ENCODE measurements at places on chromosomes 6 and 20.

DNA sequence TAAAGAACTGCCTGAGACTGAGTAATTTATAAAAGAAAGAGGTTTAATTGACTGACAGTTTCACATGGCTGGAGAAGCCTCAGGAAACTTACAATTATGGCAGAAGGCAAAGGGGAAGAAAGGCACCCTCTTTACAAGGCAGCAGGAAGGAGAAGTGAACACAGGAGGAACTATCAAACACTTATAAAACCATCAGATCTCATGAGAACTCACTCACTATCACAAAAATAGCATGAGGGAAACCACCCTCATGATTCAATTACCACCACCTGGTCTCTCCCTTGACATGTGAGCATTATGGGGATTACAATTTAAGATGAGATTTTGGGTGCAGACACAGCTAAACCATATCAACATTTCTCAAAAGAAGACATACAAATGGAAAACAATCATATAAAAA is 266.3 kb downstream of the EPM2A start:
- no peak for DNase-seq

GRCh38 chr6:127554435-127555006 is 22.5 kb upstream of the C6orf58 start:
- peak; percentile 8 for DNase-seq

DNA sequence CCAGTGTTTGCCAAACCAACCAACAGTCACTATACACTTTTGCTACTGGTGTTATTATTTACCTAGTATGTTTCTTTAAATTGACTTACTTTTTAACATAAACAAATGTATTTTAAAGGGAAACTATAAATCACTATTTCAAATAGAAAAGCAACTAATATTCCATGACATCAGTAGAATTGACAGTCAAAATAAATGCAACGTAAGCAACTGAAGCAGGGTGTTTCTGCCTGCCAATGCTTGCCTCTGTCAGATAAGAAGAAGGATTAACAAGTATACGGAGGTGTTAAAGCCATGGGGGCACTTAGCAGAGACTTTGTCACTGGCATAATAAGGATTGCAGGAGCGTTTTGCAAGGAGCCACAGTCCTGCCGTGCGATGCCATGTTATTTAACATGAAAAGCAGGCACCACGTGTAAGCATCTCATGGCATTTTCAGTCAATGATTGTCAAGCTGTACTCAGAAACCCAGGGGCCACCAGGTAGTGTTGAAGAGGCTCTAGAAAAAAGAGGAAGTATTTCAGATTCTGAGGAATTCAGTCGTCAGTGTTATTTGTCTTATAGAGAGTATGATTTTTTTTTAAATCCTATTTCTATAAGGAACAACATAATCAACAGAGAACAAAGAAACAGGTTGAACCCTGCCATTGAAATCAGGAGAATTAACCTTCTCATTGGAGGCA is 131.7 kb downstream of the BFSP1 start:
- no peak for DNase-seq

DNA sequence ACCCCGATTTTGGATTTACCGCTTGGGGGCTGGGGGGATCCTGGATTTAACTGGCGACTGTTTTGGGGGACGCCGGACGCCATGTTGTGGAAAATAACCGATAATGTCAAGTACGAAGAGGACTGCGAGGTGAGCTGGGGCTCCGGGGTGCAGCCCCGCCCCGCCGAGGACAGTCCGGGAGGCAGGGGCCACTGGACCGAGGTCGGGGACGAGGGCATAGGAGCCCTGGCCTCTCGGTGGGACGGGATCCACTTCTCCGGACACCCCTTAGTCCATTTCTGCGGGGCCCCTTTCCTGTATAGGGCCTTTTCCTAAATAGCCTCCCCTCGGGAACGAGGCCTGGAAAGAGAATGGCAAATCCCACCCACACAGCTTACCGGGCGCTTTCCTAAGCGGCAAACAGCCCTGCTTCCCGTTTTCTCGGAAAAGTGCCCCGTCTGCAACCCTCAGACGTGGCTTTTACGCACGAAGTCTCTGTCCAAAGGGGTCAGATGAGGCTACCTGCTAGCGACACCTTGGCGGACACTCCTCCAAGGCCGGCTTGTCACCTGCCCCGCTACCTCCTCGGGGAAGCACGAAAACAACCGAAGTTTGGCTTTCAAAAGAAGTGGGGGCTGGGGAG is 469 bp downstream of the TFAP2C start:
- no peak for DNase-seq

GRCh38 chr6:54074578-54075195 is 36.6 kb upstream of the MLIP start:
- DNase-seq: no peak

- DNase-seq: no peak
Observed at GRCh38 chr6:105210932-105211531, 31.2 kb upstream of the POPDC3 start.

DNA sequence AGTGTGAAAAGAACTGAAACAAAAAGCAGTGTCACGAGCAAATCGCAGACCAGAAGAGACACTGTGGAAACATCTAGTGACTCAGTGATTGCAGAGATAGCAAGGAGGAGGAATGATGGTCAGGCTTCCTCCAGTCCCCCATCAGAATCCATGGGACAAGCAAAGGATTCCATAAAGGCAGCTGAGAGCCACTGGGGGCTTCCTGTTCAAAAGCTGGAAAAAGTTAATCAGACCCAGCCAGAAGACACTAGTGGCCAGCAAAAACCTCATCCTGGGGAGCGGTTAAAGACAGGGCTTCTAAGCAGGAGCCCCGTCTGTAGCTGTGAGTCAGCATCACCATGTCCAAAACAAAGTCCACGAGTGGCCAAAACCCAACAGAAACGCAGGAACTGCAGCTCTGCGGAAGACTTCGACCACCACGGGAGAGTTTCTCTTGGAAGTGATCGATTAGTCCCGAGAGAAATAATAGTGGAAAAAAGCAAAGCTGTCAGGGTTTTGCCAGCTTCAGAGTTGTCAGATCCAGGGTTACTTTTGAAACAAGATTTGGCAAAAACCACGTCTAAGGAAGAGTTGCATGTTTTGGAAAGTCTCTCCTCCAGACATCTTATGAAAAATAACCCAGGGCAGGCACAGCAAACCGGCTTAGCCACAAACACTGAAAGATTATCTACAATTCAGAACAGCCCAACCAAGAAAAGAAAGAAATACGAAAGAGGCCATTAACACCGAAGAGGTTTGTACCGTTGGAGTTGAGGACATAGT is 51.0 kb downstream of the JAG1 start:
- DNase-seq: no peak

- no peak for DNase-seq
Observed at GRCh38 chr6:81734500-81735150, 17.9 kb downstream of the TENT5A start.

DNA sequence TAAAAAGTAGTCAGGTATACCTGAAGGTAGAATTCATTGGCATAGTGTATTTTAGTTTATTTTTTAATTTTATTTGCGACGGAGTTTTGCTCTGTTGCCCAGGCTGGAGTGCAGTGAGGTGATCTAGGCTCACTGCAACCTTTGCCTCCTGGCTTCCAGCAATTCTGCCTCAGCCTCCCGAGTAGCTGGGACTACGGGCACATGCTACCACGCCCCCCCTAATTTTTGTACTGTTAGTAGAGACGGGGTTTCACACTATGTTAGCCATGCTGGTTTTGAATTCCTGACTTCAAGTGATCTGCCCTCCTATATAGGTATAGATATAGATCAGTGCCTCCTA is 102.8 kb upstream of the PRSS16 start:
- DNase-seq: no peak

DNA sequence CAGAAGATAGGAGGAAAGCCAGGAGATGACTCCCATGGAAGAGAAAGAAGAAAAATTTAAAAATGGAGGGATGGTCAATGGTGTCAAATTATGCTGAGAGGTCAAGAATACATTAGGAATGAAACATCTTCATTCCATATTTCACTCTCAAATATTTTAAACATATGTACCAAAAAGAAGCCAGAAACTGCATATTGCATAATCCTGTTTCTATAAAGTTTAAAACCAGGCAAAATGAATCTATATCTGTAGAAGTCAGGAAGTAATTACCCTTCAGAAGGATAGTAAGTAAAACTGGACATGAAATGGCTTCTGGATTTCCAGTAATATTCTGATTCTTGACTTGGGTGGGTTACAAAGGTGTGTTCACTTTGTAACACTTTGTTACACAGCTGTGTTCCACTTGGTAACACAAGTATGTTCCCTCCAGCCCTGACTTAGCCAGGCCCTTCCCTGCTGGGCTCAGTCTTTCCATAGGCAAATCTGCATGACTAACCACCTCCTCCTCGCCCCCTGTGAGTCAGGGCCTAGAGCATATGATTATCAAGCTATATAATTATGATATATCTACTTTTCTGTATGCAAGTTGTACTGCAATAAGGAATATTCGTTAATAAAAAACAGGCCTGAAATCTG is 20.2 kb upstream of the C6orf141 start:
- no peak for DNase-seq

- DNase-seq: no peak
Observed at GRCh38 chr6:109014606-109015005, 80.0 kb downstream of the SESN1 start.

GRCh38 chr6:111764238-111765175 is 108.7 kb downstream of the FYN start:
- DNase-seq: no peak

DNA sequence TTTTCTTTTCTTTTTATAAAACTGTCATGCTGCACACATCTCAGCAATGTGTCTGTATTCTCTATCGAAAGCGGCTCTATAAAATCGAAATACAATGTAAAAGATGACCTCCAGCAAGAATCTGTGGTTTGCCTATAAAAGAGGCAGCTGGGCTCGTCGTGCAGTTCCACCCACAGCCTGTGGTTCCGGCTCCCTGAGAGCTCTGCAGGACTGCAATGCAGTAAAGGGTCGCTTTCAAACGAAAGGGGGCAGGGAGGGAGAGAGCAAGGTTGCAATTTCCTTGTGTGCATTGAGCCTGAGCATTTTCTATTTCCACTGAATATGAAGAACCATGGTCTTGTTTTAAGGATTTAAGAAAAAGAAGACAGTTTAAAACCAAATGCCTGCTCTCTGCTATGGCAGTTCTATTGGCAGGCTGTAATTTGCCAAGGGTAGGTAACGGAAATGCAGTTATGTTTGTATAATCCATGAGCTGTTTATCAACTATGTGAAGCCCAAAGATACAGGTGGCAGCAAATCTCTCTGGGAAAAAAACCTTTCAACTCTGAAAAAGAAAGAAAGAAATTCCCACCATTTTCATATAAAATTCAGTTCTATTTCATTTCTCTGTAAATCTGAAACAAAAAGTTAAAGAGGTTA is 236.5 kb downstream of the HACE1 start:
- no peak for DNase-seq

DNA sequence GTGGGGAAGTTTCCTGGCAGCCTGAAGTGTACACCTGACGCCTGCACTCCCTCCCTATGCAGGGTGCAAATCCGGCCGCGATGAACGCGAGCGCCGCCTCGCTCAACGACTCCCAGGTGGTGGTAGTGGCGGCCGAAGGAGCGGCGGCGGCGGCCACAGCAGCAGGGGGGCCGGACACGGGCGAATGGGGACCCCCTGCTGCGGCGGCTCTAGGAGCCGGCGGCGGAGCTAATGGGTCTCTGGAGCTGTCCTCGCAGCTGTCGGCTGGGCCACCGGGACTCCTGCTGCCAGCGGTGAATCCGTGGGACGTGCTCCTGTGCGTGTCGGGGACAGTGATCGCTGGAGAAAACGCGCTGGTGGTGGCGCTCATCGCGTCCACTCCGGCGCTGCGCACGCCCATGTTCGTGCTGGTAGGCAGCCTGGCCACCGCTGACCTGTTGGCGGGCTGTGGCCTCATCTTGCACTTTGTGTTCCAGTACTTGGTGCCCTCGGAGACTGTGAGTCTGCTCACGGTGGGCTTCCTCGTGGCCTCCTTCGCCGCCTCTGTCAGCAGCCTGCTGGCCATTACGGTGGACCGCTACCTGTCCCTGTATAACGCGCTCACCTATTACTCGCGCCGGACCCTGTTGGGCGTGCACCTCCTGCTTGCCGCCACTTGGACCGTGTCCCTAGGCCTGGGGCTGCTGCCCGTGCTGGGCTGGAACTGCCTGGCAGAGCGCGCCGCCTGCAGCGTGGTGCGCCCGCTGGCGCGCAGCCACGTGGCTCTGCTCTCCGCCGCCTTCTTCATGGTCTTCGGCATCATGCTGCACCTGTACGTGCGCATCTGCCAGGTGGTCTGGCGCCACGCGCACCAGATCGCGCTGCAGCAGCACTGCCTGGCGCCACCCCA is 1.2 kb downstream of the GPR6 start:
- DNase-seq: no peak

GRCh38 chr6:16398587-16398986 is 160.2 kb downstream of the GMPR start:
- peak; percentile 63 for DNase-seq

DNA sequence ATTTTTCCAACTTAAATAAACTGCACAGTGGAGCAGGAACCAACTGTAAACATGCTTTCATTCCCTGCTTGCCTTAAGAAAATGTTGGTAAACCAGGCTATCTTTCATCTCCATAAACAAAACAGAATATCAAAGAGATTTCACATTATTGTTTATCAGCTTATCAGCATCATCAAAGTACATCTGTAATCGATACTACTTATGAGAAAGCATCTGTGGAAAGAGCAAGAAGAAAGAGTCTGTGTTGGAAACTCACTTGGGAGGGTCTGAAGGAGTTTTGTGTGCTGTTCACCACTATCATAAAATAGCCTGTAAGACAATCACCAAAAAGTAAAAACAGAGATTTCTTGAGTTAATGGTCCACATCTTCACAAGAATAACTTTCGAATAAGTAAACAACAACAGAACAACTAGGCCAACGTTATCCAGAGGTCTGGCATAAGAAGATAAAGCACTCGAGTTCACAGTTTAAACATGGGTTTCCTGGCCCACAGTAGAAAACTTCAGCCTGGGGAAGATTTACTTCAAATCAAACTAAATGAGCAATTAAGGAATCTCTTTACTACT is 47.9 kb downstream of the EPB41L2 start:
- DNase-seq: no peak

All from fibroblast of skin of left quadriceps (primary cell).